ENCODE measurements at places on chromosomes 3 and 15.
A peak's percentile ranks its signal among the peaks of the same experiment; 100 is the strongest.

DNA sequence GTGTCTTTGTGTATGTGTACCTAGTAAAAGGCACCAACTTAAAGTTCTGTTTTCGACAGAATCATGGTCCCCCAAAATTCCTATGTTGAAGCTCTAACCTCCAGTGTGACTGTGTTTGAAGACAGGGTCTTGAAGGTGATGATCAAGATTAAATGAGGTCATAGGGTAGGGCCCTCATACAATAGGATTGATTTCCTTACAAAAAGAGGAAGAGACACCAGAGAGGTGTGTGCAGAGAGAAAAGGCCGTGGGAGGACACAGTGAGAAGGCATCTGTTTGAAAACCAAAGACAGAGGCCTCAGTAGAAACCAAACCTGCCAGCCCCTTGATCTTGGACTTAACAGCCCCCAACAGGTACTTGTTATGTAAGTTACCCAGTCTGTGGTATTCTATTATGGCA lies 52.0 kb upstream of the CORO2B start:
- DNase-seq: no peak

DNA sequence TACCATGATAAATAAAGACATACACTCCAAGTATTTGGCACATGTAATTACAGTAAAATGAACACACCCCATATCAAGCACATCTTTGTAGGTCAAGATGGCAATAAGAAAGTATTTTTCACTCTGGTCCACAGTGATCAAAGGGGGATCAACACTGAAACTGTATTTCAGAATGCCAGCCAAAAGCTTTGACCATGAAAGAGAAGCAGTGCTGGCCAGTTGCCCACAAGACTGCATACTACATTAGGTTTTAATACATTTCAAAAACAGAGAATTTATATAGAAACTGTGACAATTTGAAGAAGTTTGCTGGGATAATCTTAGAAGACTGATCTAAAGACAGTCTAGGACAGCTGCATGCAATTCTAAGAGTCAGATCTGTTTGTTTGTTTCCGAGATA lies 1035.3 kb downstream of the FHIT start:
- no peak for DNase-seq

GRCh38 chr3:18751514-18751913 lies 326.4 kb upstream of the SATB1 start:
- DNase-seq: no peak

DNA sequence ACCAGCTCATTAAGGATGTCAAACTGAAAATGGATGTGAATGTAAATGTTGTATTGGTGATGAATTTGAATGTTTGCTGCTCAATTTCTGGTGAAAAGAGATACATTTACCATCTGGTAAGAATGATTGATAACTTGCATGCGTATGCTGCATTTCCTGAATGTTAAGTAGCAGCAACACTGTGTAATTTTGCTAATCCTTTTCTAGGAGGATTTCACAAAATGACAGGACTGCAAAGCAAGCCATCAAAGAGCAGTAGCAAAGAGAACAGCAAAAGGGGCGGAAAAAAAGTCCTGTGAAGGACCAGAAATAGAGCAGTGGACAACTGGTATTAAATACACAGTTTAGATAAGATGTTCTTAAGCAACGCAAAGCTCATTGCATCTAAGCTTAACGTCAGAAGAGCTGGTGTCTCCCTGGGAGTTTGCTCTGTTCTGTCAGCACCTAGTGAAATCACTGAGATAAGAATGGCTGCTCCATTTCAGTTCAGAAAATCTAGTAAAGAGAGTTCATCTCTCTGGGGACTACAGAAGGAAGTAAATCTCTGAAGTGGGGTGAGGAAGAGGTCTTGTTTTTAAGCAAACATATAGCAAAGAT lies 23.5 kb upstream of the PAQR5 start:
- no peak for DNase-seq

DNA sequence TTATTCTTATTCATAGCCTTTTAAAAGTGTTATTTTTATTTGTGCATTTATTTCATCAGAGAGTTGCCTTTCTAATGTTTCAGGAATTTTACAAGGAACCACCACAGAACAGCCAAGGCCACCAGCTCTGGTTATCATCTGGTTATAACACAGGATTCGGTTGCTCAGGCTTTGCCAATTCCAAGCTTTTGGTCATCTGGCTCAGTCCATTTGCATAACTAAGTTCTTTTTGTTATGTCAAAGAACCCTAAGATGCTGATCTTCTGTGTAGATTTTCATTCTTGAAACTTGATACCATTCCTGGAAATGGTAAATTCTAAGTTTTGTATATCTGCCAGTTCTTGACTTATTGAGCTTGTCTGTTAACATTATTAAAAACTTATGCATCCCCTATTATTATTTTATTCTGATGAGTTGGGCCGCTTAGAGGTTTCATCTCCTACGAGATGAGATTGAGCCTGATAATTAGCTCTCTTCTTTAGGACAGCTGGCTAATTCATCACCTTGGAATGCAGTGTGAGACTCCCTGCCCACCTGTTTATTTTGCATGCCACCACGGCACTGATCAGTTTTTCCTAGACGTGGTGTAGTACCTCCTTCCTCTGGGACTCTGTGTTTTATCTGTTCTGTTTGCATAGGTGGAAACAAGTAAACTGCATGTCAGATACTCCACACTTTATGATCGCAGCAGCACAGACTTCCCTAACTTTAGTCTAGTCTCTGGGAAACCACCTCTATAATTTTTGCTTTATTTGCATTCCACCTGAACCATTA lies 264.8 kb downstream of the SLCO3A1 start:
- DNase-seq: peak; percentile 39

GRCh38 chr3:85182975-85183752 lies 224.4 kb downstream of the CADM2 start:
- no peak for DNase-seq

DNA sequence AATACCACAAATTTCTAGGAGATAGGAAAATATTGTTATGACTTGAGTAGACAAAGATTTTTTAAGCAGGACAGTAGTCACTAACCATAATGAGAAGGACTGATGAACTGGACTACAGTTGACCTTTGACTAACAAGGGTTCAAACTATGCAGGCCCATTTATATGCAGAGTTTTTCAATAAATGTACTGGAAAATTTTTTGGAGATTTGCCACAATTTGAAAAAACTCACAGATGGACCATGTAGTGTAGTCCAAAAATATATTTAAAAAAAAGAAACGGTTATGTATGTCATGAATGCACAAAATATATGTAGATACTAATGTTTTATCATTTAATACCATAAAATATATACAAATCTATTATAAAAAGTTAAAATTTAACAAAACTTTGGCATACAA lies 151.8 kb downstream of the LRRN1 start:
- no peak for DNase-seq

DNA sequence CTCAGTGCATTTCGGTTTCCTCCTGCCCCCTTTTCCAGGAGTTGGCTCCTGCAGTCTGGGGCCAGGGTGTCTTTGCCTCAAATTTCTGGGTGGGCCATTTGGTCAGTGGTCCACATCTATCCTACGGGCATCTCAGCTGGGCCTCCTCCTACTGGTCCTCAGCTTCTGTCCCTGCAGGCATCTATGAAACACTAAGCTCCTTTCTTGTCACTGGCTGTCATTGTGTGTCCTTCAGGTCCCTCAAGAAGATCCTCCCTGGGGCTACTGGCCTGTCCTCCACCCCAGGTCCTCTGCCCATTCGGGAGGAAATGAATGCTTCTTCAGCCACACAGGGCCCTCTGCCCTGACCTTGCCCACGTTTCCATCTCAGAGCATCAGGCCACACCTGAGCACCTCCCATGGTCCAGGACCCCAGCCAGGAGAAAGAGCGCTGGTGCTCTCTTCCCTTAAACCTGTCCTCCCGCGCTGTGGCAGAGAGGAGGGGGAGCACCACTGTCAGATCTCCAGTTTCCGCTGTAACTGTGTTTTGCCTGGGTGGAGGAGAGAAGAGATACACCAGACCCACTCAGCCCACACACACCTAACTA lies 1.8 kb downstream of the PRR23E start:
- no peak for DNase-seq

- no peak for DNase-seq
Measured at GRCh38 chr3:70813311-70813710, 500.9 kb upstream of the MDFIC2 start.

DNA sequence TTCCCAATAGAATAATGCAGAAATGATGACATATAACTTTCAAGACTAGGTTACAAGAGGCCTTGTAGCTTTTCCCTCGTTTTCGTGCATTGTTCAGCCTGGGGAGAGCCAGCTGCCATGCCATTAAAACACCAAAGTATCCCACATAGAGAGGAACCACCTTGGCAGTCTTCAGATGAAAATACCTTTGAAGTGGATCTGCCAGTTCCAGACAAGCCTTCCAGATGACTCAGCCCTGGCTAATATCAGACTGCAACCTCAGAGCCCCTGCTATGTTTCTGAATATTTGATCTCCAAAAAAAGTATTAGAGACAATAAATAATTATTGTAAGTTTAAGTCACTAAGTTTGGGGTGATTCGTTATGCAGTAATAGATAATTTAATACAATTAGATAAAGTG lies 294.3 kb upstream of the GBE1 start:
- DNase-seq: peak; percentile 74

GRCh38 chr3:123331006-123331405 lies 117.9 kb downstream of the ADCY5 start:
- DNase-seq: no peak

GRCh38 chr15:51075826-51076523 lies 18.7 kb downstream of the TNFAIP8L3 start:
- DNase-seq: no peak

DNA sequence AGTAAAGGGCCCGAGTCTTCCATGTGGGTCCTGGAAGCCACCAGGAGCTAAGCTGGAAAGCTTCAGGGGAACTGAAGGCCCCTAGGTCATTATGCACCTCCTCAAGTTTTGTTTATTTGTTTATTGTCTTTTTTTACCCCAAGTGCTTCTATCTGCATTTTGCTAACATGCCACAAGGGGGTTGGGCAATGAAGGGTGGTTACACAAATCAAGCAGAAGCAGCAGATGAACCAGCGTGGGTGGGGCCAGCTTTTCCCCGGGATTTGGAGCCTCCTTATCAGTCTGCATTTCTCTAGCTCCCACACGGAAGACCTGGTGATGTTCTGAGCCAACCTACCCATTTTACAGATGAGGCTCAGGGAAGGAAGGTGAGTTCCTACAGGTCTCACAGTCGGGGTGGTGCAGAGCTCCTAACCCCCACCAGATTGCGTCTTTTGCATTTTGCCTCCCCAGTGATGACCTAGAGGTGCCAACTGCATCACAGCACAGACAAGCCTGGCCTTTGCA lies 16.8 kb downstream of the TMC3 start:
- DNase-seq: no peak

- no peak for DNase-seq
Measured at GRCh38 chr3:10519236-10519635, 13.8 kb upstream of the ATP2B2 start.

GRCh38 chr3:129908417-129908816 lies 14.9 kb upstream of the TMCC1 start:
- DNase-seq: no peak

GRCh38 chr3:43773273-43774094 lies 82.7 kb downstream of the ABHD5 start:
- peak; percentile 42 for DNase-seq

DNA sequence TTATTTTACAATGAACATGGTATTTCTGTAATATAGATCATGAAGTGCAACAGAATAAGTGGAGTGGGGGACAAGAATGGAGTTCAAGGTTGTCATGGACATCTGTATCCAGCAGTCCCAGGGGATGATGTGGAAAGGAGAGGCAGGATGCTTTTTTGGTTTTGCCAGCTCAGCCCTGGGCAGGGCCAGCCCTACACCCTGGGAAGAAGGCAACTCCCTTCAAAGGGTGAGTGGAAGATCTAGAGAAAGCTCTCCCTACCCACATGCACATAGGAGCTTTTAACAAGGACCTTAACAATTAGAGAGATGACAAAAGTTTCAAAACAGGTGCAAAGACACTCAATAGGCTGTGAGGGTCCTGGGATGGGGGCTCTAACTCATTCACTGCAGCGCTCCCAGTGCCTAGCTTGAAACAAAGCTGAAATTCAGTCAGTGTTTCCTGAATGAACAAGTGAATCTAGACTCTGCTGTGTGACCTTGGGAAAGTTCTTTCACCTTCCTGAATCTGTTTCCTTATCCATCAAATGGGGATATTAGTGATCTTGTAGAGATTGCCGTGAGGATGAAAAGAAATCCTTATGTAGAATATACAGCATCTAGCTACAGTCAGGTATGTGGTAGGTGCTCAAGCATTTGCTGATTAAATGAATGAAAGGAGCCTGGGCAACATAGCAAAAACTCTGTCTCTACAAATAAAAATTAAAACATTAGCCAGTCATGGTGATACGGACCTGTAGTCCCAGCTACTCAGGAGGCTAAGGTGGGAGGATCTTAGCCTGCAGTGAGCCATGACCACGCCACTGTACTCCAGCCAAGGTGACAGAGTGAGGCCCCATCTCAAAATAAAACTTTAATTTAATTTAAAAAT lies 14.3 kb downstream of the BHLHE40 start:
- DNase-seq: peak; percentile 45

DNA sequence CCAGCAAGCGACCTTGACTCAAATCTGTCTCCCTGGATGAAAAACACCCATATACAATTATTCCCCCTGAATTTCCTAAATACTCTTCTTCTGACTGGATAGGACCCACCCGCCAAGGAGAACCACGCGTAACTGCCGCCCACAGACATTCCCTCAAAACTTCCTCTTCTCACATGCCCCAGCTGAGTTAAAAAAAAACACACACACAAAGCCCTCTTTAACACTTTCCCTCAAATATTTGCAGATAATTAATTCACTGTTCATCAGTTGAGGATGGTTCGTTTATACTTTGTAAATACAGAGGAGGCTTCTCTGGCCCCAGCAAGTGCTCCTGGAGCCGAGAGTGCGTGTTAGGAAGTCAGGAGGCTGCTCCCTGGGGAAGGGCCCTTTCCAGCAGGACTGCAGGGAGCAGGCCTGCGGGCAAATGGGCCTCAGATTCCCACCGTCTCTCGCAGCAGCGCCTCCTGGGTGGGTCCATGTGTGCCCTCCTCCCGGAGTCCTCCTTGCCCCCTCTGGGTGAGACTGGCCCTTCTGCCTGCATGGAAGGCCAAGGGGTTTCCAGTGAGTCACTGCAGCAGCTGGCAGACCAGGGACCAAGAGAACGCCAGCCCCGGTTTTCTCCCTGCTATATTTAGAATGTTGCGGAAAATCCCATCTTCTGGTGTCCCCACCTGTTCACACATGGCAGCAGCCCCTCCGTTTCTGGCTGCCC lies 46.8 kb downstream of the MGLL start:
- no peak for DNase-seq

- DNase-seq: no peak
Measured at GRCh38 chr3:34396956-34397355, 598.5 kb downstream of the PDCD6IP start.

GRCh38 chr3:170414202-170414663 lies 4.4 kb upstream of the CLDN11 start:
- peak; percentile 73 for DNase-seq

DNA sequence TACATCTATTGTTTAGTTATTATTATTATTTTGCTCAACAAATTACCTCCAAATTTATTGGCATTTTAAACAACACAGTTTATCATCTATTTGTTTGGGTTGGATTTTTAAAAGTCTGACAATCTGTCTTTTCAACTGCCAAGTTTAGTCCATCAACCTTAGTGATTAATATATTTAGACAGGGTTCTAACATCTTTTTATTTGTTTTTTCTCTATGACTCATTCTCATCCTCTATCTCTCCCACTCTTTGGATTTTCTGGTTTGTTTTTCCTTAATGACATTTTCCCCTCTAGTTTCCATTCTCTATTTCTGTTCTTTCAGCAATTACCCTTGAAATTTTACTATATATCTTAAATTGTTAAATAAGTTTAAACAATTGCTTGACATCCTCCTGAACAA lies 41.9 kb downstream of the EMC4 start:
- no peak for DNase-seq

- no peak for DNase-seq
Measured at GRCh38 chr3:178041931-178042330, 494.3 kb upstream of the KCNMB2 start.

- DNase-seq: no peak
Measured at GRCh38 chr3:133874761-133875438, 20.8 kb downstream of the RAB6B start.
